ENCODE measurements at places on chromosomes 6 and 20.

- DNase-seq = peak; percentile 37
Observed at GRCh38 chr20:57432862-57433491, 41.8 kb downstream of the RBM38 start.

DNA sequence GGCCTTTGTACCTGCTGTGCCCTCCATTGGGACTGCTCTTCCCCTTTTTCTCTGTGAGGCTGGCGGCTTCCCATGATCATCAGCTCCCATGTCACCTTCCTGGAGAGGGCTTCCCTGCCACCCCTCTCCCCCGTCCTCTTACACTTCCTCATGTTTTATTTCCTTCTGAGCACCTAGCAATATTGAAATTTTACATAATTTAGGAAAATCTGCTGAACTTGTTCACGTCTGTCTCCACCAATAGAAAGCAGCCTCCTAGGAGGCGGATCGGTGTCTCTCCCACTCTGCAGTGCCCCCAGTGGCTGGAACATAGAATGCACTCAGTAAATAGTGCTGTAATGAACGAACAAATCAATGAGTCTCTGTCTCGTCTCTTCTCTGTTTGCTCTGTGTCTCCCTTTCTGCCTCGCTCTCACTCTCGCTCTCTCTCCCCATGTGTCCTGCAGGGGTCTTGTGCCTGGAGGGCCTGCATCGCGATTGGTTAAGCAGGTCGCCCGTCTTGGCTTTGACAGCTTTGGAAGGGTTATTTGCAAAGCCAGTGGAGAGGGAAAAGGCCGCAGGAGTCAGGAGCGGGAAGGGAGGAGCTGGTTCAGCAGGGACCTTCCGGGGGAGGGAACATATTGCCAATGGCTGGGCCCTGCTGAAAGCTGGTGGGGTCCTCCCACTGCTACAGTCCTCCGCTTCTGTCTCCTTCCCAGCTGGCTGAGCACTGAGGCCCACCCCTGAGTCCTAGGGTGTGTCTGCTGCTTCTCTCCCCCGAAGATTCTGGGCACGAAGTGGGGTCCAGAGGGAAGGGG is 12.1 kb upstream of the OCSTAMP start:
- peak; percentile 58 for DNase-seq

GRCh38 chr6:7998103-7998725 is 66.0 kb downstream of the BLOC1S5 start:
- DNase-seq = no peak

- DNase-seq = no peak
Observed at GRCh38 chr6:125792172-125792571, 1.4 kb downstream of the NCOA7 start.

- no peak for DNase-seq
Observed at GRCh38 chr6:164379795-164380194, 929.6 kb downstream of the C6orf118 start.

DNA sequence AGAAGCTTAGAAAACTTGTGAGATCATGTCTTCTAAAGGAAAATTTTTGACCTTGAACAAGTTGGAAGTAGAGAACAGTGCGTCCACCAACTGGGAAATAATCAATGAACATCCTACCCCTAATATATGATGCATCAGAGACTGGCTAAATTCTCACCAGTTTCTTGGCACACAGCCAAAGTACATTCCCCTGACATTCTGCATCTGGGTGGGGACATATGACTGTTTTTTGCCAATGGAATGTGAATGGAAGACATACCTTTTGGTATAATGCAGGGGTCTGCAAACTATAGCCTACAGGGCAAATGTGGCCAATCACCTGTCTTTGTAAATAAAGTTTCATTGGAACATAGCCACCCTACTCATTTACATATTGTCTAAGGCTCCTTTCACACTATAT is 84.7 kb downstream of the HAO1 start:
- no peak for DNase-seq

DNA sequence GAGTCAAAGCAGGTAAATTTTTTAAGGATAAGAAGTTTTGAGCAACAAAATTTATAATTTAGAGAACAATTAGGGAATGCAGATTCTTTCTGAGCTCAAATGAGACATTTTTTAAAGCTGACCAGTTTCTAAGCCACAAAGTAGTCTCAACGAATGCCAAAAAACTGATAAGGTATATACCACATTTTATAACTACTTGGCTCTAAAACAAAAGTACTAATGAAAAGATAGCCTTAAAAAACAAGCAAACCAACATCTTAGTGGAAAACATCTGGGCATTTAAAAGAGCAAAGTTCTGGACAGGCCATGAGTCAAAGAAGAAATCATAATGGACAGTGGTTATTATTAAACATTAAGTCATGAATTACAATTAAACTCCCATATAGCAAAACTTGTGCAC is 23.2 kb upstream of the RNF146 start:
- DNase-seq = no peak

DNA sequence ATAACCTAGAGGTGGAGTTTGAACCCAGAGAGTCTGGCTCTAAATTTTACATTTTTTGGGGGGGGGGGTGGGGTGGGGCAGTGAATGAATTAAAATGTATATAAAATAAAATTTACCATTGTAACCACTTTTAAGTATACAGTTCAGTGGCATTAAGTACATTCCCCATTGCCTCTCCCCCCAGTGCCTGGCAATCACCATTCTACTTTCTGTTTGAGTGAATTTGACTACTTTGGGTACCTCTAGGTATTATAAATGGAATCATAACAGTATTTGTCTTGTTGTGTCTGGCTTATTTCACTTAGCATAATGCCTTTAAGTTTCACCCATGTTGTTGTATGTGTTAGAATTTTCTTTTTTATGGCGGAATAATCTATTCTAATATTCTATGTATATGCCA is 2.7 kb downstream of the FAM110A start:
- no peak for DNase-seq

DNA sequence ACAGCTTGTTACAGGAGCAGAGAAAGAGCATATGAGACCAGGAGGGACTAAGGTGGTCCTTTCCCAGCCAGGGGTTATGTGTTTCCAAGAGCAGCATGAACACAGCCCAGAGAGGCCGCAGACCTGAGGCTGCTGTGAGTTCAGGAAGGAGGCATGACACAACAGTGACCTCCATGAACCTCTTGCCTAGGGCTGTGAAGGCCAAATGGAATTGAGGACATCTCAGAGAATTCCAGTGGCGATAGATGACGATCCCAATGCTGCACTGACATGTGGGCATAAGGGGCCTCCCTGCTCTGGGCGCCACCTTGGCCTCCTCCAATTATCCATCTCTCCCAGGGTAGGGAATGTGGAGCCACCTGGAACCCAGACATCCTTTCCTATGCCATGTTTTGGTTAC is 79.9 kb upstream of the FUCA2 start:
- DNase-seq = no peak

- DNase-seq = no peak
Observed at GRCh38 chr20:11032611-11033010, 358.8 kb upstream of the JAG1 start.

GRCh38 chr6:51024126-51024525 is 205.5 kb downstream of the TFAP2B start:
- DNase-seq = no peak

DNA sequence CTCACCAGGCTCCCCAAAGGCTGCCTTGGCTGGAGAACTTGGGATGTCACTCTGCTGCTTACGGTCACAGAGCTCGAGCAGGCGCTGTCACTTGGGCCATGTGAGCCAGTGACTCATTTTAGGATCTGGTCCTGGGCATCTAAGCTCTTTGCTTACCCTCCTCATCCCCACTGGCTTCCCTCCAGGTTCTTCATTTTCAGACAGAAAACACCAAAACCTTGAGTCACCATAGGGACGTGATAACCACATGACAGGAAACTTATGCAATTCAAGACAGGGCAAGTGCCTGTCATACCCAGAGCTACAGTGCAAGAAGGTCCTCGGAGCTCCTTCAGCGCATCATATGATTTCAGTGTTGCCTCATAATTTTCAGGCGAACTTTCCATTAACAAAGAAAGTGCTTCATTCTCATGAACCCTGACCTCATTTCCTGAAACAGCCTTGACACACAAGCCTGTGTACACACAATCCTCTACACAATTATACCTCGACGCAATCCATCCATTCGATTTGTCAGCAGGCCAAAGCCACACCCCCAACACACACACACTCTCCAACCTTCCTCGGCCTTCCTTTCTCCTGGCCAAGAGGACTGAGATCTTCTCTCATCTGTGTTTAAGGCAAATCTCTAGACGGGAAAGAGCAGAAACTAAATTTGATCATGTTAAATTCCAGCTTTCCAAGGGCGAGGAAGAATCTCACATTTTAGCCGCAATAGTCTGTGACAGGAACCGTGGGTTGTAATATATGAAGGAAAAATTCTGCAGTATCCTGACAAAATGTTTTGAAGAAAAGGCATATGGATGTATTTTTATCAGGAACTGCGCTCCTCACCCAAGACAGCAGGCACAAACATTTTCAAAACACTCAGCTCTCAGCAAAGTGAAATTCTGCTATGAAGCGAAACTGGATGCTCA is 25.3 kb downstream of the TBC1D7 start:
- DNase-seq = peak; percentile 14

GRCh38 chr20:63070301-63070625 is 63.5 kb upstream of the BHLHE23 start:
- no peak for DNase-seq

GRCh38 chr6:7805078-7805849 is 79.4 kb downstream of the BMP6 start:
- no peak for DNase-seq

DNA sequence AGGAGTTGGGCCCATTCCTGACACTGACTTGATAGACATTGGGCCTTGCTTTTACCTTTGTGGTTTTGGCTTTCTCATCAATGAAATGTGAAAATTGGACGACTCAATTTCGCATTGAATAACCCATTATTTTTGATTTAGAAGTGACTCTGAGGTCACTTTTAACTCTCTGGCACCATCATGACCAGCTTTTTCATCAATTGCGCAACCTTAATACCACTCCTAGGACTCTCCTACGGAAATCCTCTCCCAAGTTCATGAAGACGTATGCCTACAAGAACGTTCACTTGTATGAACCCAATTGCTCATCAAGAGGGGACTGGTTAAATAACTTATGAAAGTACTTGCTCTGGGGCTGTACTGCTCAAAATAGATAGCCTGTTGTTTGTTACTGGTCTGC is 86.7 kb upstream of the CHD6 start:
- DNase-seq = no peak

DNA sequence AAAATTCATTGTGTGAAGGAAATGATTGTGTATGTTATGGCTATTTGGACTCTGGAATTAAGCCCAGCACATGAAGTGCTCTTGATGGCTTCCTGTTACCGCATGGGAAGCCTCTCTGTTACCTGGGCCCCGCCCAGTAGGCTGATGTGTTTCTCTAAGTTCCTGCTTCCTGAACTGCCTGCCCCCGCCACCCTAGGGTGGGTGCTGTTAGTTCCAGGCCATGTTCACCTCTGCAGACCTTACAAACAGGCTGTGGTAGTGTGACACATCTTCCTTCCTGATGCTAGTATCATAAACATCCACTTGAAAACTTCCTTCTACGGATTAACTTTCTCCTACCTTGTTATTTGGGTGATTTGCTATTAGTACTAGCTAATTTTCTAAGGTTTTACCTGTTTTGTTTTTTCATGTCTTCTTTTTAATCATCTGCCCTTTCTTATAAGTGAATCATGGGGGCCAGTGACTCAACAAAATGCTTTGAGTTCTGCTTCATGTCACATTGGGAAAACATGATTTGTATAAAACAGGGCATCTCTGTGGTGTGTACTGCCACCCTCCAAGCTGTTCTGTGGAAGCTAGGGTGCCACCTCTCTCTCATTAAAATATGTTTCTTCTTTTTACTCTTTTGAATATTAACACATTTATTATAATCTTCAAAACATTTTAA is 40.6 kb downstream of the SH3BGRL2 start:
- DNase-seq = peak; percentile 9

DNA sequence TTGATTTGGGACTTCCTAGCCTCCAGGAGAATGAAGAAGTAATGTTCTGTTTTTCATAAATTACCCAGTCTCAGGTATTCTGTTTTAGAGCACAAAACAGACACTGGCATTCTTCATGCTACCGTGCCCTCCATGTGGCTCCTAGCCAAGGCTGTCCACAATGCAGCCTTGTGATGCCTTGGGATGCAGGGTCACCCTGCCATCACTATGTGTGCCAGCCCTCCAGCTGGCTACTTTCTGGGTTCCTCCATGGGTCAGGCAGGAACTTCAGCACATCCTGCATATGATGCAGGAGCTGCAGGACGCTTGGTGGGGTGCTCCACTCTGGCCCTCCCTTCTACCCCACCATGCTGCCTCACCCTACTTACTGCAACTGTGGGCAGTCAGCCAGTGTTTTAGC is 38.0 kb upstream of the FAM50B start:
- no peak for DNase-seq

GRCh38 chr6:44037847-44038542 is 89.3 kb downstream of the MRPL14 start:
- DNase-seq = no peak

DNA sequence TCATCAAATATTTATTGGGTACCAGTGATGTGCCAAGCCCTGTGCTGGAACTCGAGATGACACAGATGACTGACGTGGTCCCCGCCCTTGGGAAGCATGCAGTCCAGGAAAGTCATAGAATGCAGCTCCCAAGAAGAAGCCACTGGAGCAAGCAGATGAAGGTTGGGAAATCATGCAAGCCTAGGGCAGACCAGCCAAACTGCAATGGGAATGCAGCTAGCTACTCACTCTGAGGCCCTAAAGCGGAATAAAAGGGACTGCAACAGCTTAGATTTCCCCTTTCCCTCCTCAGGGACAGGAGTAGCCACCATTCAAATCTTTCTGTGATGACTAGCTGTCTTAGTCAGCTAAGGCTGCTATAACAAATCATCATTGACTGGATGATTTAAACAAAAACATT is 152.2 kb downstream of the MAFB start:
- no peak for DNase-seq

DNA sequence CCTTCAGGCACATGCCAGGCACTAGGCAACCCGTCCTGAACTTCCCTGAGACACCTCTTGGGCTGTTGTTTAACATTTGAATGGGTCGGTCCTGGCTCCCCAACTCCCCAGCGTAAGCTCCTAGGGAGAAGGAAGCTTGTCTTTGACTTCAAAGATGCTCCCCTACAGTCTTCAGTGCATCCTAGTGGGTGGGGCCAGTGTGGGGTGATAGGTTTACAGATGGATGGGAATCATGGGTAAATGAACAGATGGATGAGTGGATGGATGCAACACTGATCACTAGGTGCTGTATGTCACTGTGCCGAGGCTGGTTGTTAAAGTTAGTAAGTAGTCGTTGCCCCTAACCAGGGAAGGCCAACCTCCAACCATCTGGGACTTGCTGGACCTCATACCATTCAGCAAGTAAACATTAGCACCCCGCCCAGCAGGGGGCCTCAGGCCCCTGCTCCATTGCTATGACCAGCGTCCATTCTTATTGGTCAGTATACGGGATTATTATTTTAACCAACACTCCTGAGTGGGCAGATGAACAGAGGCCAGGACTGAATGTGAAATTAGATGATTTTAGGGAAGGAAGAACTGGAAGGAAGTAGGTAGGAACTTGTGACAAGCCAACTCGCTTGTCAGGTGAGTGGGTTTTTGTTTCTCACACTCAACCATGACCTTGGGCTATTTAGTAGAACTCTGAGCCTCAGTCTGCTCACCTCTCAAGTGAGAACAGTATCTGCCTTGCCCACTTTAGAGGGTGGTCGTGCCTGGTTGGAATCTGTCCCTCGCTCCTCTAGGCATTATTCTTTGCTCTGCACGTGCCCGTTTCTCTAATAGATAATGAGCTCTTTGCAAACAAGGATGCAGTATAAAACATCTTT is 82.9 kb upstream of the FOXP4 start:
- no peak for DNase-seq

- DNase-seq = no peak
Observed at GRCh38 chr20:47906348-47906660, 121.0 kb upstream of the SULF2 start.

All from stimulated activated CD4-positive, alpha-beta T cell treated with anti-CD3 and anti-CD28 coated beads, Interleukin-4, amount 100 ng/mL, for 48 hours (primary cell).